ENCODE measurements at places on chromosomes 3 and 15.

DNA sequence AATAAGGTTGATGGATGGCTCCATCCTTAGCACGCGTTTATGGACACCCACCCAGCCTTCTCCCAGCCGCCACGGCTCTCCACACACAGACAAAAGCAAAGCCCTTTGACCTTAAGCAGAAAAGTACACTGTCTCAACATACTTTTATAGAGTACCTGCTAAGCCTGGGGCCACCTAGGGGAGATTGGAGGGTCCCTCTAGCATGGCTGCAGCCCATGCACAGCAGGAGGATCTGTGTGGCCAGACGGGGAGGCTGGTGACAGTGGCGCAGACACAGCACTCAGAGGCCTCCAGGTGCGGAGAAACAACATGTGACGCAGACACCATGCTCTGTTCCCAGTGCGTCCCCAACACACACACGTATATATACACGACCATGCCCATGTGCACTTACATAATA lies 174.9 kb downstream of the XXYLT1 start:
- no peak for DNase-seq

DNA sequence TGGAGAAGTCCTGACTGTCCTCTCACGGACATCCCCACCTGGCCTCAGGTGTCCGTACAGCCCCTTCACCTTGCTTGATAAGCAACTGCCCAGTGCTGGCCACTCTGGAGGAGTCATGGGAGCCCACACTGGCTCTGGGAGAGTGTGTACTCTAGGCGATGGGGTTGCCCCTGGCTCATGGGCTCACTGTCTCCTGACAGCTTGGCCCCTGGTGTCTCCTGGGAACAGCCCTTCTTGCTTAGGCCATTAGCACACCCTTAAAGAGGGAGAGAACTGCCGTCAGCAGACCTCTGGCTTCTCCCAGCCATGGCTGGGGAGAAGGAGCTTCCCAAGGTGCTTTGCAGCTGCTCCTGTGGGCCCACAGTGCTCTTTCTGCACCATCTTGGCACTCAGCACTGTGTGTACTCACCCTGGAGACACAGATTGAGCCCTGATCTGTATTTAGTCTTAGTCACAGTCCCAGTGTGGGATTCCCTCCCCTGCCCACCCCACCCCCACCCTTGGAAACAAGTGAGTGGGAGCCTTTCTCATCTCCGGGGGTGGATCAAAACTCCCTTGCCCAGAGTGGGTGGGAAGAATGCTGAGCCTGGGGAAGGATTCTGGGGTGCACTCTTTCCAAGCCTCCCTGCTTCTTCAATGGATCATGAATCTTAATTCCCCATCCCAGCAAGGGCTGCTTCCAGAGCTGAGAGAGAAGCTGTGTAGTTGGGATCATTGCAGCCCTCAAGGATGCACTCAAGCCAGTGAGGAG lies 83.5 kb upstream of the ADPGK start:
- no peak for DNase-seq

GRCh38 chr3:133377396-133377795 lies 22.5 kb upstream of the BFSP2 start:
- no peak for DNase-seq

DNA sequence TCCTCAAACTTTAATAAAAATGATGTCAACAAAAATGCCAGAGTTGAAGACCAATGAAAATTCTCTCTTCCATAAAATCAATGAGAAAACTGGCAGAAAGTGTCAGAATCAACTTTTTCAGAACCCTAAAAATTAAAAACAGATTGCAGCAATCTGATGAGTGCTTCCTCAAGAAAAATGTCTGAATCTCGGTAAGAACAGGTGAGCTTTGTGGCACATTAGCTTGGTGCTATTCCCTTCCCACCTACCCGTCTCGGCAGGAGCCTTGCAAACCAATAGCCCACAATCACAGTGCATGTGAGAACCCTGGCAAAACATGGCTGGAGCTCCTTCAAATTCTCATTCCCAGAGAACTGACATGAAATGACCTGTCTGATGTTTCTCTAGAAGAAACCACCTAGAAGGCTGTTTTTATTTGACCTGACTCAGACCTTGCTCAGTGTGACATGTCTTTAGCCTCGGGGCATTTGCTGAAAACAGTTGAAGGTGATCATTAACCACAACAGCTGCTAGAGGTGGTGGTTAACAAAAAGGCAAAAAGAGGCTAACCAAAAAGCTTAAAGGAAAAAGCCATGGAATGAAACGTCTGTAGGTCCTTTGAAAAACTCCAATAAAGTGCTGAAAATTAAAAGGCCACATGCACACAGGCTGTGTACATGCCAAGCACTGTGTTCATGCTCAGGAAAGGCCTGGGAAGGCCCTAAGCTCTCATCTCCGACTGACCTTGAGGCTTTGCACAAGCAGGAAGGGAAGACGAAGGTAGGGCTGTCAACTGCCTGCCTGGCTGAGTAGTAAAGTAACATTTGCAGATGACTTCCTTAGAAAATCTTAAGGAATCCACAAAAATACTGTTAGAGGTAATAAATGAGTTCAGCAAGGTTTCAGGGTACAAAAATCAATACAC lies 253.0 kb upstream of the NSMCE3 start:
- DNase-seq: no peak

- DNase-seq: no peak
Measured at GRCh38 chr15:39238443-39238842, 342.4 kb upstream of the THBS1 start.

DNA sequence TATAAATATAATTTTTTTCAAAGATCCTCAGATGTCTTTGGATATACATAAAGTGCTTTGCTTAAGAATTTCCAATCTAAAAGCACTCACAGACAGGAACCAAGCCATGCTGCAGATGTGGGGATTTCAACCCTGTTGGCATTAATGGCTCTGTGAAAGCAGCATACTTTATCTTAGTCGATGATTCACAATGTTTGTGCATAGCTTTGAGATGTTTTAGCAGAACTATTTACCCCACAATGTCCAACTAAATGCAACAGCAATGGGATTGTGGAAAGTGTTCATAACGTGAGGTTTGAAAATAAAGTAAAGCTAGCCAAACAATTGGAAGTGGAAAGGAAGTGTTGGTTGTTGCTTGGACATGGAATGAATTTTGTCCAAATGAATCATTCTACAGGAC lies 371.4 kb downstream of the SOX2 start:
- DNase-seq: no peak

- DNase-seq: no peak
Measured at GRCh38 chr3:153357436-153357835, 195.4 kb downstream of the RAP2B start.

- no peak for DNase-seq
Measured at GRCh38 chr3:184832044-184832443, 20.1 kb downstream of the VPS8 start.

- DNase-seq: no peak
Measured at GRCh38 chr3:140368223-140368811, 309.5 kb upstream of the TRIM42 start.

DNA sequence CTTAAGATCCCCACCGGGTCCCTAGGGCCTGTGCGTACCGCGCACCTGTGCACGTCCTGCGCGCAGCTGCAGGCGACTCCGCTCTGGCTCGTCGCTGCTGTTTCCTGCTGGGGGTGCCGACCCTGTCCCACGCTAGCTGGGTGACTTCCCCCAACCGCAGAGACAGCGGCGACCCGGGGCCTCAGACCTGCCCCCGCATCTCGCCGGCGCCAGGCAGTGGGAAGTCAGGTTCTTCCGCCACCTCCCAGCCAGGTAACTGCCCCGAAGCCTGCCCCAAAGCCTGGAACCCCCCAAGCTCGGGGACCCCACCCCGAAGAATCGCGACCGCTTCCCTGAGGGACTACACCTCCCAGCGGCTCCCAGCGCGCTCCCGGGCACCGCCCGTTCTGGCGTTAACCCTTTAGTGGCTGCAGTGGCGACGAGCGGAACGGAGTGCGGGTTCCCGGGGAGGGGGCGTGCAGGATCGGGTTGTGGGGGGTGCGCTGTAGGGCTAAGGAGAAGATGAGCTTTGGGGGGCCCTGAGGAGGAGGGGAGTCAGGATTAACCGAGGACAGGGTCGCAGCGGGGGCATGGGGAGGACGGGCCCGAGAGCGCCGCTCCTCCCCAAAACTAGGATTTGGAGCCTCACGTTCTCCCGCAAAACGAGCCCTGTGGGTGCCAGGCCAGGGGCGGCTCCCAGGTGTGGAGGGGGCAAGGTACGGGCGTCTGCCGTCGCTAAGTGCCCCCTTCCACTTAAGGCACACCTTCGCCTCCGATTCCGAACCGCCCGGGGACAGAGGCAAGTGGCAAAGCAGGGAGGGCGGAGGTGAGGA lies 589 bp downstream of the NEIL1 start:
- no peak for DNase-seq

- DNase-seq: no peak
Measured at GRCh38 chr3:87333393-87333892, 57.1 kb upstream of the POU1F1 start.

DNA sequence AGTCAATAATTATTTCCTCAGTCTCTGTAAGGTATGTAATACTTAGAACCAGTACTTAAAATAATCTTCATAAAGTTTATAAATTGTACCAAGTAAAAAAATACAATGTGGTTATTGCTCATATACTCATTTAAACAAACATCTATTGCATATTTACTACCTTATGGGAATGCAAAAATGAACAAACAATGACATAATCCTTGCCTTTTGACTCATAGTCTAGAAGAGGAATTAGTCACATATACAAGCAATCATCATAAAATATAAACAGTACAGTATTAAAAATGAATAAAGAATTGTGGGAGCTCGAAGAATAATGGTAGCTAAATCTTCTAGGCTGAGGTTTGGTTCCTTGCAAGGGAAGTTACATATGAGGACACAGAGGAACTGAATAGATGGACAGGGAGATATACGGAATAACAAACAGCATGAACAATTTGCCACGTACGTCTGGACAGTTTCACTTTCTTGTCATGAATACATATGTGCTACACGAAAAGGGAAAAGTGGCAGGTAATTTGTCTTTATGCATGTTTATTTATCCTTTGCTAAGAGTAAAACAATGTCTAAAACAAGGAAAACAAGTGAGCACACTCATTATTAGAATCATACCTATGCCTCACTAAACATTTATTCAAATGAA lies 17.2 kb downstream of the IMPG2 start:
- DNase-seq: no peak

DNA sequence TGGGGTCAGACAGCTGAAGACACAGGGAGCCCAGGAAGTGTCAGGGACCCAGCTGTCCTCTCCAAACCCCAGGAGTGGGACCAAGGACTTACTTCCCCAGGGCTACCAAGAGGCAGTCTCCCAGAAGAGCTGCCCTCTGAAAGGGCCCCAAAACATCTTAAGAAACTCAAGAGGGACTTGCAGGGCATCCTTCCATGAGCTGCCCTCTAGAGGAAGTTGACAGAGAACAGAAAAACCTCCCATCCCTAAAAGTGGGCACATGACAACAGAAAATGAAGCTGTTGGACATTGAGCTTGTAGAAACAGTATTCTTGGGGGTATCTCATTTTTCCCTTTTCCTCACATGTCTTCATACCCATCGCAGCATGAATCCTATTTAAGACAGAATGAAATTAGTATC lies 58.9 kb downstream of the MECOM start:
- DNase-seq: no peak

- DNase-seq: no peak
Measured at GRCh38 chr3:174376346-174376745, 482.8 kb upstream of the NAALADL2 start.

- DNase-seq: no peak
Measured at GRCh38 chr15:93154666-93155065, 65.7 kb upstream of the RGMA start.

DNA sequence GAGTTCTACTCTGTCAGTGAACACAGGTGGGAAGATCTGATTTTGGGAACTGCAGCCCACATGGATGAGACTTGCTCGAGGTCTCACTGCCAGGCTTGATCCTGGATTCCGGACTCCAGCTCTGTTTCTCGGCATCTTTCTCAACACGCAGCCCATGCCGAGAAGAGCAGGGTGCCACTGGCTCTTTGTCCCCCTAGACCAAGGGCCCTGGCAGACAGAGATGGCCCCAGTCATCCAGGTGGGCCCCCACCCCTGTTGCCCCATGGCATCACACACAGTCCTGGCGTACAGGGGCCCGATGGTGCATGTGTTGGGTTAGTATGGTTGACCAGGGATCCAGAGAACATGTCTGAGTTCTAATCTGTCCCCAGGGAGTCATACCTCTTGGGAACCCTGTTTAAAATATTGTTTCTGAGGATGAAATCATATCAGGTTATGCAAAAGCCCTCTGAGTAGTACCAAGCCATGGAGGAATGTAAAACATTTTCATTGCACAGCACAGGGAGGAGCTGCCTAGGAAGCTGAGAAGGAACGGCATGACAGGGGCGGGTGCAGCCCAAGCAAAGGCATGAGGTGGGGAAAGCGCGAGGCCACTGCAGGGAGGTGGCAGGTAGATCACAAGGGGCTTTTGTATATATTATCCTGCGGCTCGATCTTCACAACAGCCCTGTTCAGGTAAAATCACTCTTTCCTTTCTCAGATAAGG lies 320.6 kb downstream of the UACA start:
- DNase-seq: no peak

DNA sequence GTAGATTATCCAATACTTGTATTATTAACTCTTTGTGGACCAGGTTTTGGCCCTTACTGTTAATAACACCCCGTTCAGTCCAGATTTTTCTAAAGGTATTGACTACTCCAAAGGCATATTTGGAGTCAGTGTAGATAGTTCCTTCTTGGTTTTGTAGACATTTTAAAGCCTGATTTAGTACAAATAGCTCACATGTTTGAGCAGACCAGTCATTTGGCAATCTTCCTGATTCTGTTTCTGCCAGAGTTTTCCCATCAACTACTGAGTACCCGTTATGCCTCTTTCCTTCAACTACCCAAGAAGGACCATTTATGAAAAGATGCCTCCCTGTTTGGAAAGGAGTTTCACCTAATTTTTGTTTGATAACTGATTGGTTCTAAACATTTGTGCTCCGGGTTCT lies 82.0 kb downstream of the CHCHD4 start:
- DNase-seq: no peak

DNA sequence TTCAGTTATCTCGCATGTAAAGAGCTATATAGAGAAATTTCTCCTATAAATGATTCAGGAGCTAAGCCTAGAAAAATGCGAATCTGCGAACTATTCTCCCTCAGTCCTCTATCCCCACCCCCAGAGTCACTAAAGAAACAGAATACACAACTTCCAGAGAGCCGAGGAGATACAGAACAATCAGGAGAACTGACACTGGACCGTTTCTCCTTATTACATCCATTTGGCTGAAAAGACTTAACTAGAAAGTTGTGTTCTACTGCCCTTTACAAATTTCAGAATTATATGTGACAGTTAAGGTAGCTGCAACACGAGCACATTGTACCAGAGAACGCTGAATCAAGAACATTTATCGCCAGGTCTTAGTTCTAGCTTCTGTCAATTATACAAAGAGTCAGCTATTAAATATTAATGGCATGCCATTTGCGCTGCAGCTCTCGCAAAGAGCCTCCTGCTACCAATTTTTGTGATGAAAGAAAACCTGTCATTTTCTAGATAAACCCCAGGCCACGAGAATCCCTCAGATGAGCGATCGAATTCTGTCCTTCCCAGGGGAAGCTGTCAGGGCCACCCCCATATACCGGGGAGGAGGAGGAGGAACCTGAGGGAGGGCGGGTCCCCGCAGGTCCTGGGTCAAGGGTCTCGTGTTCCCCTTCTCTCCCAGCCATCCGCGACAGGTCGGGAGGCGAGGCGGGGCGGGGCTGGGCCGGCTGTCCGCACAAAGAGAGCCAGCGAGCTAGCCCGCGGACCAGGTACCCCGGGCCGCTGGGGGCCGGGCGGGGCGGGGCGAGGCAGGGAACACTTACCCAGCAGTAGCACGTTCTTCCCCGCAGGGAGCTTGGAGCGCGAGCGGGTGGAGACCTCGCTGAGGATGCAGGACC lies 878 bp downstream of the DYNC1LI1 start:
- peak; percentile 54 for DNase-seq
